ENCODE measurements at places on chromosomes 7 and 10.
A peak's percentile ranks its signal among the peaks of the same experiment; 100 is the strongest.

GRCh38 chr7:40716052-40716451 is 581.2 kb downstream of the SUGCT start:
- DNase-seq = no peak

GRCh38 chr7:35735396-35735795 is 40.5 kb upstream of the HERPUD2 start:
- DNase-seq = no peak

GRCh38 chr10:16883084-16883483 is 65.9 kb upstream of the RSU1 start:
- no peak for DNase-seq

DNA sequence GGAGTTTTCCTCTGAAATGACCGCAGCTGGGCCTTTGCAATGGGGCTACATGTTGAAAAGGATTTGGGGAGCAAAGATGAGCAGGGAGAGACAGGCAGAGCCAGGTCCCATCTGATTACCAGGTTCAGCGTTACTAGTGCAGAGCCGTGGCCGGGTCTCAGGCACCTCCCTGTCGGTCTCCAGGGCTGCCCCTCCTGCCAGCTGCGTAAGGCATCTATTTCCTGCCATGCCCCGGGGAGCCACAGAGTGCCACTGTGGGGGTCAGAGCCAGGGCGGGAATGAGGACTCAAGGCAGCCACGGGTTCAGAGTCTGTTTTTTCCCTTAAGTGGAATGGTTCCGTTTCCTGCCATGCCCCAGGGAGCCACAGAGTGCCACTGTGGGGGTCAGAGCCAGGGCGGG is 382.6 kb upstream of the SHH start:
- DNase-seq = no peak

DNA sequence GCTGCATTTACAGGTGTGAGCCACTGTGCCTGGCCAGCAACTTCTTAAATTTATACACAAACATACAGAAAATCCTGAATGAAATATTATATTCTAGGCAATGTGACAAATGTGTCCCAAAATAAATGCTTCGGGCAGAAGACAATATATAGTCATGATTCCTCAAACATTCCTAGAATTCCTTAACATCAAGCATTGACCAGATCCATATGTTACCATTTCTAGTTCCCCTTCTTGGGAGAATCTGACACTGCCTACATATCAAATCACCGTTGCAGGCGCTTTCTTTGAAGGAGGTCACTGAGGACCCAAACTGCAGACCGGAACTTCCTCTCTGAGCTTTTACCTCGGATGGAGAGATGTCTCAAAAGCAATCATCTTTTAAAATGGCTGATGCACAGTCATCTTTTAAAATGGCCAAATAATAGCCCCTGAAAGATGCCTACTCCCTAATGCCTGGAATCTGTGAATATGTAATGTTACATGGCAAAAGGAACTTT is 323.5 kb downstream of the PHF14 start:
- no peak for DNase-seq

DNA sequence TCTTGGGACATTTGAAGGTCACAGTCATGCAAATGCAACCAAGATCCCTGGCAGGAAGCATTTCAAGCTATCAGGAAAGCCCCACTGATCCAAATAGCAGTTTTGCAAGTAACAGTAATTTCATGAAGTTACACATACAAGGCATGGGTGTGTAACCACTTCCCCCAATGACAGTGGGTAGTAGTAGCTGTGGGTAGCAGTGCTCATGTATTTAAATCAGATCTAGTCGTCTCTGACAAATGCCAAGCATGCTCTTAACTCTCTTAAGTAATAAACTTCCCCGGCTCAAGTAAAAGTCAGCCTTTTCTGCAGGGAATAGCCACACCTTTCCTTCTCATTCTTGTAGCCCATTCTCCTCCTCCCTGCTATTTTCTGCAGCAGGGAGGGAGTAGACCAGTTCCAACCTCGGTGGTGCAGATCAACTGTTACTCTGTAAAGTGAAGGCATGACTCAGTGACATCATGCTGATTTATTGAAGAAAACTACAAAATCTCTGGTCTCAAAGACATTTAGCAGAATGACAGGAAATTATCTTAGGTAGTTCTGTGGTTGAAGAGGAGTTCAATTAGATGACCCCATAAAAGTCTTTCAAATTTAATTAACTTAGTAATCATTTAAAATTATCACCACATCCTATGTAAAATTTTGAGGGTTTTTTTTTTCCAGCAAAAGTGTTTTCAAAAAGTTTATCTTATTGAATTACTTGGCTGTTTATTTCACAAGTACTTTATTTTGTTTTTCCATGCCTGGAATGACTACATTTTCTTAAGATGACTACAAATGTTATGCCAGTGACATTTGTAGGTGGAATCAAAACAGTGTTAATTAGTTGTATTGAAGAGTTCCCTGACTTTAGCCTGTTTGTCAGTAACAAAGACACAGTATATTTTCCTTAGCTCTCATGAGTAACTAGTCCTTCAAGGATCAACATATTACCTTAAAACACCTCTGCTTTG is 568.3 kb downstream of the INHBA start:
- DNase-seq = no peak

DNA sequence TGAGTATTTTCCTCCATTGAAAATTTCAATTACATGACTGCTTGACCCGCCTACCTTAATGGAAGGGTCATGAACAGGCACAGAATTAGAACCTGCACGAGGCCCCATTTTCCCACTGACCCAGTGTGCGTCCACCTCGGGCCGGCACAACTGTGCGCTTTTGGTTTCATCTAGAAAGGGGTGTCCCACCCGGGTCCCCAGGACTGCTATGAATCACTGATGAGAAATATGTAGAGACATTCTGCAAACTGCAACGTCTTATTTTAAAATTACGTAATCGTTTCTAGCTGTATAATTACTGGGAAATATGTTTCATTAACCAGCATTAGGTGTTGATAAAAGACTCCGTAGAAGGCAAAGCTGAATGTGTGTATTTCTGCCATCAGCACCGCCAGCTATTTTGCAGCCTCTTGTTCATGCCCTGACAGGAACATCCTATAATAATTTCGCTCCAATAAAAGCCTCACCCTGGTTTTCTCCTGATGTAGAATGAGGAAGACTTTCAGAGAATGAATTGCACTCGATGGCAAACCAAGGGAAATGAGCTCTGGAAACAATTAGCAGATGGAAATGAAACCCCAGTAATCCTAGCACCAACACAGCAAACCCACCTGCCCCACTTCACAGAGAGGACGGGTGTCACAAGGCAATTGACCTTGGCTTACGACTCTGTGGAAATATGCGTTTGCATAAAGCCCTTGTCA is 562.1 kb downstream of the DNAJB6 start:
- DNase-seq = peak; percentile 2

GRCh38 chr10:72272689-72273409 is 875 bp upstream of the DDIT4 start:
- DNase-seq = peak; percentile 90

DNA sequence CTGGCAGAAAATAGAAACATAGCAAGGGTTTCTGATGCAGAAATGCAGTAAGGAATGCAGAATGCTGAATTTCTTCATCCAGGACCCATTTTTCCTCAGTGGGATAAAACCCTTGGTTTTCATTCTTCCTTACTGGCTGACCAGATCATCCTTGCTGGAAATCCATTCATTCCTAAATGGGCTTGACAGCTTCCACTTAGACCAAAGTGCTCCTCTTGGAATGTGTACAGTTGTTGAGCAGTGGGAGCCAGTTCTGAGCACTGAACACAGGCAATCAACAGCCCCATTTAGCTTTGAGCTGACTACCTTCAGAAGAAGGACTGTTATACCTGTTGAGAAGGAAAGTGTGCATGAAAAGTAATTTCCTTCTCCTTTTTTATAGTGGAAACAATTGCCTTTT is 232.1 kb downstream of the SORCS3 start:
- DNase-seq = no peak

DNA sequence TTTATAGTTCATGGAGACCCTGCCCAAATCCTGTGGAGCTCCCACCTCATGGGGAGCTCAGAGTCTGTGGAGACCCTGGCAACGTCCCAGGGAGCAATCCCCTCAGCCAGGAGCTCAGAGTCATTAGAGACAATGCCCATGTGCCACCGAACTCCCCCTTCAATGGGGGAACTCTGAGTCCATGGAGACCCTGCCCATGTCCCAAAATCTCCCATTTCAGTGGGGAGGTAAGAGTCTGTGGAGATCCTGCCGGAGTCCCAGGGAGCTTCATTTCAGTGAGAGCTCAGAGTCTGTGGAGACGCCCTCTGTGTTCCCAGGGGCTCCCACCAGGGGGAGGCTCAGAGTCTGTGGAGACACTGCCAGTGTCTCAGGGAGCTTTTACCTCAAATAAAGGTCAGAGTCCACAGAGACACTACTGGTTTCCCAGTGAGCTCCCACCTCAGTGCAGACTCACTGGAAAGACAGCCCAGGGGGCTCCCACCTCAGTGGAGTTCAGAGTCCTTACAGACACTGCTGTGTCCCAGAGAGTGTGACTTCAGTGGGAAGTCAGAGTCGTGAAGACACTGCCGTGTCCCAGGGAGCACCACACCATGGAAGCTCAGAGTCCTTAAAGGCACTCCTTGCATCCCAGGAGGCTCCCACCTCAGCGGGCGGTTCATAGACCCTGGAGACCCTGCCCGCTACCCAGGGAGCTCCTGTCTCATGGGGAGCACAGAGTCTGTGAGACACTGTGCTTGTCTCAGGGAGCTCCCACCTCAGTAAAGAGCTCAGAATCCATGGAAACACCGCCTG is 5.0 kb downstream of the MYO1G start:
- DNase-seq = no peak

DNA sequence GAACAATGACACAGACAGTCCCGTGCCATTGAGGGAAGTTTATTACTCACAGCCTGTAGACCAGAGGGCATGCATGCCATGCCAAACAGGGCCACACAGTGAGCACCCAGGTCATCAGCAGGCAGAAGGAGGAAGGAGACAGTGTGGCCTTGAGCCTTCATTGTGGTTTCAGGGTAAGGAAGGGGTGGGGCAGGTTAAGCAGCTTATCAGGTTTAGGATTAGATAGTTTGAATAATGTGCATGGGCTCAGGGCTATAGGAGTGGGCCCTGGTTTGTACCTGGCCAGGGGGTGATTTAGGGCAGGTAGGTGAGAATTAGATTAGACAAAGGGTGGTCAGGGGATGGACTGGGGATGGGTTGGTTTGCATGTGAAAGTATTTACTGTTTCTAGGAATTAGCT is 67.9 kb downstream of the ADCY1 start:
- no peak for DNase-seq

- DNase-seq = no peak
Observed at GRCh38 chr10:4947635-4948596, 15.3 kb upstream of the AKR1C1 start.

DNA sequence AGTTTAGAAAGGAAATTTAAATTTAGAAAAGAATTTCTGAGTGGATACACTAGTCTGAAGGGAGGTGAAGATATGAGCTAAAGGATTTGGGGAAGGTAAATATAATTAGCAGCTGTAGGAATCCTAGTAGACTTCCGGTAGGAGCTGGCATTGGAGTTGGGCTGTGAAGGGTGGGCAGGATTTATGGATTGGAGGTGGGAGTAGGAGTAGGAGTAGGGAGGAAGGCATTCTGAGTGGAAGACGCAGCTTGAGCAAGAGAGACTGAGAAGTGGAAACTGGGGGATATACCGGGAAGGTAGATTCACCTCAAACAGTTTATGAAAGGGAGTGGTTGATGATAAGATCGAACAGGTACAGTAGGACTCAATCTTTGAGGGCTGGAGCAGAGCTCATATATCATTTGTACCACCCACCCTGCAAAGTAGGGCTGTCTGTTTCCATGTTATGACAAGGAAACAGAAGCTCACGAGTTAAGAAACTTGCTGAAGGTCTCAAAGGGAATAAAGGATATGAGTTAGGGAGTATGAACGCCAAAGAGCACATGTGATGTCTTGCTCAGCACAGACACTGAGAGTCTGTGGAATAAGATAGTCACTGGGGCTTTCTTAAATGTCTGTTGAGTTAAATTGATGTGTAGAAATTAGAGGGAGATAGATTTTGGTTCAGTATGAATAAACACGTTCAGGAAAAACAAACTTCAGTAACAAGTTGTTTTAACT is 81.6 kb downstream of the RPS24 start:
- DNase-seq = no peak

DNA sequence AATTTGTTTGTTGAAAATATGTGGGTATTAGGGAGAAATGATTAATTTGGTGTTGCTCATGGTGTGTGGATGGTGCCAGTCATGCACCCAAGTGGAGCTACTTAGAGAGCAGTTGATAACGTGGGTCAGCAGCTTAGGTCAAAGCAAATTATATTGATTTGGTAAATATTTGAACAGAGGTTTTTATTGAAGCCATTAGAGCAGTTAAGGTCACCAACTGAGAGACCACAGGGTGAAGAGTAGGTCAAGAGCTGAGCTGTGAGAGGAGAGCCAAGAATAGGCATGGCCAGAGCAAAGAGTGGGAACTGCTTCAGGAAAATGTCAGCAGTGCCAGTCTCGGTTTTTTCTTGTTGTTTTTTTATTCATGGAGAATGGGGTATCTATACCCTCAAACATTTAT is 97.9 kb downstream of the TMEM168 start:
- no peak for DNase-seq

DNA sequence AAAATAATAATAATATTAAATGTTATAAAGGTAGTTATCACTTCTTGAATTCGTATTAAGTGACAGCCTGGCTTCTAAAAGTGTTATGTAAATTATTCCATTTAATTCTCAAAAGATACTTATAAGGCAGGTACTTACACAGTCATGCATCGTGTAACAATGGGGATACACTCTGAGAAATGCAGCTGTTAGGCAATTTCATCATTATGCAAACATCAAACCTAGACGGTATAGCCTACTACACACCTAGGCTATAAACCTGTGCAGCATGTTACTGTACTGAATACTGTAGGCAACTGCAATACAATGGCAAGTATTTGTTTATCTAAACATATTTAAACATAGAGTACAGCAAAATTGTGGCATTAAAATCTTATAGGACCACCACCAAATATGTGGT is 1.5 kb downstream of the IFIT1 start:
- DNase-seq = no peak

DNA sequence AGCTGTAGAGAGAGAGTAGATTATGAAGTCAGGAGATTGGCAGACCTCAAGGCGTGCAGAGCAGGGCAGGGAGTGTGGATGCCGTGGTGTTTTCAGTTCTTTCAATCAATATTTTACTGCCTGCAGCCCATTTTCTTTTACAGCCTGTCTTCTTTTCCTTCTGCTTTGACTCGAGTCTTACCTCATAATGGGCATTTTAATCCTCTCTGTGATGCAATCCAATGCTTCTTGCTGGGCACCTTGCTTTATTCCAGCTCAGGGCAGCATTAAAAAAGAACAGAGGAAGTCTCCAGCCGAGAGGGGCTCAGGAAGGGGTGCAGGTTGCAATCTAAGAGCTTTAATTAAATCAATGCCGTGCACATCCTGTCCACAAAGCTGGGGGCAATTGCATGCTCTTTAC is 839.0 kb downstream of the LRMDA start:
- no peak for DNase-seq
